ENCODE measurements at places on chromosomes 11 and 22.

GRCh38 chr11:132118661-132119060, 748.2 kb downstream of the NTM start:
- DNase-seq = no peak

GRCh38 chr11:128530118-128531074, 57.0 kb downstream of the ETS1 start:
- DNase-seq = peak; percentile 47

DNA sequence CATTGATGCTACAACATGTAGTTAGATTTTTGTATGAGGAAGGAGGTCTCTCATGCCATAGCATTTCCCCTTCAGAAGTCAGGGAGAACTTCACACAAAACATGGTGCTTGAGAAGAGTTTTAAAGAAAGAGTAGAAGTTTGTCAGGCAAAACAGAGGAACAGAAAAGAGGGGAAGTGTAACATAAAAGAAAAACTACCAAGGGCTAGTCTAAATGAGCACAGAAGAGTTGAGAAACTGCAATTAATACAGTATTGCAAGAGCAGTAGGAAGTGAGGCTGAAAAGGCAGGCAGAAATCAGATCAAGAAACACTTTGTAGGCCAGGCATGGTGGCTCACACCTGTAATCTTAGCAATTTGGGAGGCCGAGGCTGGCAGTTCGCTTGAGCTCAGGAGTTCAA, 61.0 kb downstream of the FAM168A start:
- DNase-seq = no peak

GRCh38 chr11:14809466-14809865, 82.6 kb downstream of the CYP2R1 start:
- no peak for DNase-seq

DNA sequence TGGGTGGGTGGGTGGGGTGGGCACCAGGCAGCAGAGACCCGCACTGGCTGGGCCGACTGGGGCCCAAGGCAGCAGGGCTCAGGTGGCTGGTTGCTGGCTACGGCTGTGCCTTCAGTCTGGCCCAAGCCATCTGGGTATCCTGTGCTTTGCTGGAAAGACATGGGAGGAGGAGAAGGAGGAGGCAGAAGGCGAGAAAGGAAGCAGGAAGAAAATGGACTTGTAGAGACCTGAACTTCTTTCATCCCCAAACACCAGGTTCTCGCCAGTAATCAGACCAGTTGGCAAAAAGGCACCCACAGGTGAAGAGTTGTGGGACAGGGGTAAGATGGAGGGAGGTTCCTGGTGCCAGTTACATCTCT, 78.8 kb downstream of the IGLL1 start:
- no peak for DNase-seq

DNA sequence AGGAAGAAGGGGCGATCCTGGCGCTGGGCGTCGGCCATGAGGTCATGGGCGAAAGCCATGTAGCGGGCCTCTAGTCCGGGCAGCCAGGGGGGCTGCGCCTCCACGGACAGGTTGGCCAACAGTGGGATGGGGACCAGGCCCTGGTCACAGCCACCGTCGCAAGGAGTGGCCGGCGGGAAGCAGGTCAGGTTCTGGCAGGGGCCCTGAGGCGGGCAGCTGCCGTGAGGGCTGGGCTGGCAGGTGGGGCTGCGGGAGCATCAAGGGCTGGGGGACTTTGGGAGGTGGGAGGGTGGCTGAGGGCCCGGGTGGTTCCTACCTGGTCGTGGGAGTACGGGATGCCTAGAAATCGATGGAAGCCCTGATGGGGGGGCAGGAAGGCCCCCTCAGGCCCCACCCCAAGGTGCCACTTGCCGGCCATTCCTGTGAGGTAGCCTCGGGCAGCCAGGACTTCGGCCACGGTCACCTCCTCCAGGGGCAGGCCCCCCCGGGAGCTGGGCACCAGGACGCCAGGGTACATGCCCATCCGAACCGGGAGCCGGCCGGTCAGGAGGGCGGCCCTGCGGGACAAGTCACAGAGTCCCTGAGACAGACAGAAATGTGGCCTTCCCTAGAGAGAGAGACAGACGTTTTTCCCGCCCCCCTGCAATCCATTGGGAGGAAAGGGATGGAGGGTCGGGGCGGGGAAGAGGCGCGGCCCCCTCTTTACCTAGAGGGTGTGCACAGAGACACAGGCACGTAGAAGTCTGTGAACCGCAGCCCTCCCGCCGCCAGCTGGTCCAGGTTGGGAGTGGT, 906 bp downstream of the ARSA start:
- DNase-seq = no peak

GRCh38 chr11:70799386-70799785, 401.1 kb downstream of the CTTN start:
- peak; percentile 46 for DNase-seq

DNA sequence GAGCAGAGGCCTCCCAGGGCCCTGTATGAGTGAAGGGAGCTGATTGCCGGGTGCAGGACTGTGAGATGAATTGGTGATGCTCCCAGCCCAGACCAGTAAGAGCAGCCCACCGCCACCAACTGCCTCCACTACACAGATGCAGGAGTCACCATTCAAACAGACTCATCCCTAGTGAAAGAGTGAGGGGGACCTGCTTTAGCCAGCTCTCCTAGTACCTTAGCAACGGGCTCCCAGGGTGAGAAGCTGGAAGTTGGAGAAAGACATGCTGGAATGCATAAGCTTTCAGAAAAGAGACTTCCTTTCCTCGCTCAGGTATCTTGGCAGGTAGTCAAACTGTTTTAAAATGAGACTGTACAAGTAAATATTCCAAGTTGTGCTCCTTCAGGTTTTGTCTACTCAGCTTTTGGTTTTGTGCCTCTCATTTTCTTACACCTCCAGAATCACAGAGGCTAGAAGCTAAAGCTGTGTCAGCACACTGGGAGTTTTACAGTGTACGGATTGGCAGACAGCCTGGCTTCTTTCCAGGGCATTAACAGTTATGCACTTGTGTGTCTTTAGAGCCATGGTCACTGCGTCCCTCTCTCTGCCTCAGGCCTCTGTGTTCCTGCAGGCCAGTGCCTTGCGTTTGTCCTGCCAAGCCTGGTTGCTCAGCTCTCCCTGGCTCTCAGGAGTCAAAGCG, 146.2 kb downstream of the ATXN10 start:
- DNase-seq = peak; percentile 54

- DNase-seq = no peak
Observed at GRCh38 chr11:115578275-115578674, 74.1 kb upstream of the CADM1 start.

DNA sequence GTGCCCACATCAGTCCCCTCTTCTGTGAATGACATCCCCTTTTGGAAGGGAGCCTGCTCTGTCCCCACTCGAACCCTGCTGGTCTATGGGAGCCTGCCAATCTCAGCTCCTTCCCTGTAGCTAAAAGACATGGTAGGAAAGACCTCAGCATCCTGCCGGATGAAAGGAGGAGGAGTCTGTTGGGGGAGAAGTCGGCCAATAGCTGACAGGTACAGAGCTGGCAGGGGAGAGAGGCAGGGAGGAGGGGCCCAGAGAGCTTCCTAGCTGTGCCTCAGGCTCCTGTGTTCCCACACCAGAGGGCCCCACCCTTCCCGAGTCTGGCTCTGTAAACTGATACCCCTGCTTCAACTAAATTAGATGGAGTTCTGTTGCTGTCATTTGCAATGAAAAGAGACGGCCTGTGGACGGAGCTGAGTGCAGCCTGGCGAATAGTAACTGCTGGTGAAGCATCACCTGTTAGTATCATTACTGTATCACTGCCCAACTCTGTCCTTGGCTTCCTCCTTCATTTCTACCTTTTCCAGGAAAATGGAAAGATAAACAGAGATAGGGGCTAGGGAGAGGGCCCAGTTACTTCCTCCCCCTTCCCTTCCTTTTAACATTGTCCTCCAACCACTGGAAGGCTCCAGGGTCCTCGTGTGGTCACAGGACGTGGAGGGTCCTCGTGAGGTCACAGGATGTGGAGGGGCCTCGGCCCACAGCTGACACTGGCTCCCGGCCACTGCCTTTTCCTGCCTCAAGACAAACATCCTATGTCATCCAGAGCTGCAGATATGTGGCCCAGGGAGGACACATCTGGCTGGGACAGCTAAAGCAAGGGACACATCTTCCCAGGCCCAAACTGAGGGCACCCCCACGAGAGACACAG, 15.1 kb downstream of the FXYD6 start:
- peak; percentile 79 for DNase-seq

DNA sequence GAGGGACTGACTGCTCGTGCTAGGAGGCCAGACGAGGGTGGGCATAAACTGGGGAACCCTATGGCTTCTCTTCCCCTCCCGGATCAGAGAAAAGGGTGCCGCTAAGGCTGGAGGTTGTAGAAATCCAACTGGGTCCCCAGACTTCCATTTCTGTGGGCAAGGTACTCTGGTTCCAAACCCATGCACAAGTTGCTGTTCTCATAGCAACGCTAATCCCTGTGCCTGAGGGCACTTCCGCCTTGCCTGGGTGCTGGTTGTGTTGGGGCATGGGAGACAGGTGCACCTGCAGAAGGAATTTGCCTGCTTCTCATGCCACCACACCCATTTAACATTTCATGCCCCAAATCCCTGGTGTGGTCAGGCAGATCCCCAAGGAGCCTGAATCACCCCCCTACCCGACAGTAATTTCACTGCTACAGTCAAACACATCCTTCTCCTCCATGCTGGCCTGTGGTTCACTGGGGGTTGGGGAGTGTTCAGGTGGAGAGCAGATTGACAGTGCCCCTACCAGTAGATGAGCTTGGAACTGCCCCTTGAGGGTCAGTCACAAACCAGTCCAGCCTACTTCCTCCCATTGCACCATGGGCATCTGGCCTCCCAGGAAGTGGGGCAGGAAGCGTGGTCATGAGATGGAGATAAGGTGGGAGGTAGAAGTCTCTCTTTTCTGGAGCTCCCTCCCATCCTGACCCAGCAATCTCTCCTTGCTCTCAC, 1.2 kb downstream of the C2CD2L start:
- DNase-seq = peak; percentile 33

GRCh38 chr11:126573325-126573978, 218.0 kb downstream of the ST3GAL4 start:
- DNase-seq = no peak

- no peak for DNase-seq
Observed at GRCh38 chr11:35235936-35236666, 97.1 kb downstream of the CD44 start.

- no peak for DNase-seq
Observed at GRCh38 chr11:47924184-47924691, 56.1 kb upstream of the PTPRJ start.

DNA sequence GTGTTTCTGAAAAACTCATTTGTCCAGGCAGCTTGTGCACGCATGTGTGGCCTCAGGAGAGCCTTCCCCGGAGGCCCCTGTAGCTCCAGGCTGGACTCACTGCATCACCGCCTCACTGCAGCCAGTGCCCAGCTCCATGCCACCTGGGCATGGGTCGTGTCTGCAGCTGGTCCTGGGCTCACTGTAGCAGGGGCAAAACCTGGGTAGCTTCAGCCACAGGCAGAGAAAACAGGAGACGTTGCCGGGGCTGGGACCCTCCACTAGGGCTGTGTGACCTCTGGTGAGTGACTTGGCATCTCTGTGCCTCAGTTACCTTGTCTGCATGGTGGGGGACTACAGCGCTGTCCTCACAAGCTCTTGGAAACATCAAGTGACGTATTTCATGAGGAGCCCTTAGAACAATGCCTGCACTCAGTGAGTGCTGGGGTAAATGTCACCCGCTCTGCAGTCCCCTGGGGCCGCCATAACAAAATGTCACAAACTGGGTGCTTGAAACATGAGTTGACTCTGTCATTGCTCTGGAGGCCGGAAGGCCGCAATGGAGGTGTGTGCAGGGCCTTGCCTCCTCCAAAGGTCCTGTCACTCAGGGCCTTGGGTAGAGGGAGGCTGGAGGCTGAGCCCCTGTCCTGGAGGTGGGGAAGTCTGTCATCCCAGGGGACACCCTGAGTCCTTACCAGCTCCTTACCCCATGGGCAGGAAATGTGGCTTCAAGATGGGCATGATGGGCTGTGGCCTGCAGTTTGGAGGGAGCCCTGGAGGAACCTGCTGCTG, 488.7 kb downstream of the TBC1D22A start:
- DNase-seq = no peak

DNA sequence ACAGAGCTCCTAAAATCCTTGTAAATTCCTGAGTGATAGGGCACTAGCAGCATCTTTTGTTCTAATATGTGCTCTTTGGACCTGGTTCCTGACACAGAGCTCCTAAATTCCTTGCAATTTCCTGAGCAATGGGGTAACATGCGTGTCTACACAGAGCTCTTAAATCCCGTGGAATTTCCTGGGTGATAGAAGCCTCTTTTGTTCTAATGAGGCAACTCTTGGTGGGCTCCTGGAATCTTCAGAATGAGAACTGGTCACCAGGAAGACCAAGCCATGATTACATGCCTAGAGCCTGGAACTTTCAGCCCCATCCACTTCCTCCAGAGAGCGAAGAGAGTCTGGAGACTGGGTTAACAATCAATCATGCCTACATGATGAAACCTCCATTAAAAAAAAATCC, 19.0 kb downstream of the RSF1 start:
- no peak for DNase-seq

DNA sequence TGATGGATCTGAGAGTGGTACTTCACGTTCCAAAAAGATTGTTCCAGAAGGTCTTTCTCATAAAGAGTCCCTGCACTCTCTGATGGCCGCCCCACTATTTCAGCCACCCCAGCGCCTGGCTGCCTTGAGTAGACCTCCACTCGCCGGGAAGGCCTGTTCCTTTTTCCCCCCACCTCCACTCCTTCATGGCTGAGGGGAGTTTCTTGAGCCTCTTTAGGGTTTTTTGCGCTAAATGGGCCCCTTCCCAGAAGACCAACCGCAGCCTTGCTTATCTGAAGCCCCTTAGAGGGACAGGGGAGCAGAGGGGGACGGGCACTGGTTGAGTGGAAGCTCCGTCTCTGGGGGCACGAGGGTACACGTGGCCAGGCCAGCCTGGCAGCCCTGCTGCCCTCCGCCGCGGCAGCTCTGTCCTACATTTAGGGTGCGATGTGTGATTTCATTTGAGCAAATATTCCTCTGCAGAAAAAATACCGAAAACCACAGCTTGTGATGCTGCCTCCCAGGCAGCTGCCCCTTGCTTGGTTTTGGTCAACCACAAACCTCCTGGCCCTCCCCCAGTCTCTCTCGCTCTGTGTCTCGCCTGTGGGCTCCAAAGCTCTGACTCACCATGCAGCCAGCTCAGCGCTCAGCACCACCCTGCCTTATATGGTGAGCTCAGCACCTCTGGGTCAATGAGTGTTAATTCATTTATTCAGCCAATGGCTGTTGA, 88.7 kb downstream of the TP53I11 start:
- peak; percentile 90 for DNase-seq

DNA sequence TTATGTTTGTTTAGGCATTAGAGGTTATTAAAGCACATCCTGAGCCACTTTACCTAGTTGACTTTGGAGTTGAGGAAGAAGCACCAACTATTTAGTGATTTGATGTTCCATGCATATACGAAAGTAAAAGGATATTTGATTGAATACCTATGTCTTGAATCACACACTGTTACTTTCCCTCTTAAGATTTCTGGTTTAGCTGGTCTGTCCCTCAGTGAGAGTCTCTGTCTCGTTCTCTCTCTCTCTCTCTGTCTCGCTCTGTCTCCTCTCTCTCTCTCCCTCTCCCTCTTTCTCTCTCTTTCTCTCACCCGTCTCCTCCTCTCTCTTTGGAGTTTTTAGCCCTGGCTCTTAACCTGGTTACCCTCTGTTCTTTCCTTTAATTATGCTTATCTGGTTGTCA, 11.0 kb downstream of the CTNND1 start:
- DNase-seq = no peak

GRCh38 chr22:45318558-45319323, 9.0 kb downstream of the FAM118A start:
- no peak for DNase-seq

- DNase-seq = no peak
Observed at GRCh38 chr11:17924713-17925112, 88.1 kb downstream of the SERGEF start.

GRCh38 chr22:31122196-31122531, 602 bp upstream of the INPP5J start:
- no peak for DNase-seq

- no peak for DNase-seq
Observed at GRCh38 chr22:39209756-39210155, 35.0 kb downstream of the PDGFB start.
